Fibroblast of villous mesenchyme (primary cell): ENCODE measurements at places on chromosomes 11 and 22. TPM values are rescaled to one million over a fixed set of nuclear protein-coding genes. Genes with fewer than 3 reads are reported as not detected.

The PPARA gene
- 14.2 and 15.5 TPM in 2 replicates for total RNA-seq

The OR5B21 gene
- under 0.01 TPM in 1 of 2 replicates, not detected in the other for total RNA-seq

The LRRN4CL gene
- 6.9 and 15.5 TPM in 2 replicates for total RNA-seq

The NCAM1 gene
- 0.86 and 2.9 TPM in 2 replicates for total RNA-seq

The LTO1 gene
- 19.0 and 22.5 TPM in 2 replicates for total RNA-seq

The CARNS1 gene
- not detected in 2 replicates for total RNA-seq

The CCDC116 gene
- total RNA-seq: 0.32 and 0.43 TPM in 2 replicates

The FGF19 gene
- not detected in 2 replicates for total RNA-seq

The PRG3 gene
- not detected in 2 replicates for total RNA-seq

The TREH gene
- total RNA-seq: not detected in 2 replicates
